ENCODE measurements at places on chromosomes 3 and 15.

- DNase-seq, result no peak
Measured at GRCh38 chr15:79003301-79003700, 58.5 kb upstream of the CTSH start.

DNA sequence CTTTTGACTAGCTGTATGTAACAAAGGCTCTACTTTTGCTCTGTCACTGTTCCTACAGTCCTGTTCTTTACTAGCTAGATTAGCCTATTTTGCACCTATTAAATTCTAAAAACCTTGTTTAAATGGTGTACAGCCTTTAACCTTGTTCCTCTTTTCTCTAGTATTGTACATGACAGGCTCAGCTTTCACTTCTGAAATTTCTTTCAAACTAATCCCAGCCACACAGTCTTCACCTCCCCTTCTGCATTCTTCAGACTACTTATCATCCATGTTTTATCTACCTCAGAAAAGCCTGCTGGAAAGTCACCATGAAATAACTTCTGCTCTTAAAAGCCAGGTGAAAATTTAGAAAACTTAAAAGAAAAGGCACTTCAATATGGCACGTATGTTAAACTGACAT lies 122.4 kb downstream of the NECTIN3 start:
- DNase-seq, result no peak

GRCh38 chr3:105911496-105911895 lies 42.7 kb upstream of the CBLB start:
- DNase-seq, result no peak

DNA sequence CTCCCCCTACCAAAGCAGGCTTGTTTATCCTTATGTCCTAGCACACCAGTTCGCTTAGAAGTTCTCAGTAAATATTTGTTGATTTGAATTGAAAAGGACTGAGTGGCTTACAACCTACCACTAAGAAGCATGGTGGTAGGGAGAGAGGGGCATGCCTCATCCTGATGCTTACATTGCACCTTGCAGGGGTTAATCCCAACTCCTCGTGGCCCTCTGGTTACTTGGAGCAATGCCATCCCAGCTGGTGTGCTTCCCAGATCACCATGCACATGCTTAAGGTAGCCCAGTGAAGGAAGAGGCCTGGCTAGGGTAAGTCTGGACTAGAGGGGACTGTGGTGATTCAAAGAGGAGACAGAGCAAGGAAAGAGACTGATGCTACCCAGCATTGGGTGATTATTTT lies 253.3 kb downstream of the CLSTN2 start:
- DNase-seq, result no peak

DNA sequence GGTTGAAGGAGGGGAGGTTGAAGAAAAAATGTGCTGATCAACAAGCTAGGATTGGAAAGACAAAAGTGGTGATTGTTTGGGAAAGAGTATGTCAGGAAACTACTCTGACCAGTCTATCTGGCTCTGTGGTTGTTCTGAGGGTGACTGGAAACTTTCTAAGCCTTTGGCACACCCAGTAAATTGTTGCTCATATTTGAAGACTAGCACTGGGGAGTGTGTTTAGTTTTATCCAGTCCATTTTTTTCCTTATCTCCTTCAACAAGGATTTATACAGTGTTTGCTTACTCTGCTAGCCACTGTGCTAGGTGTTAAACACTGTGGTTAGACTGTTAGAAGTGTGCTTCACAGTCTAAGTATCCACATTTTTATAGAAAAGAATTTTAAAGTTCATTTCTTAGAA lies 28.8 kb downstream of the PPM1L start:
- DNase-seq, result no peak

DNA sequence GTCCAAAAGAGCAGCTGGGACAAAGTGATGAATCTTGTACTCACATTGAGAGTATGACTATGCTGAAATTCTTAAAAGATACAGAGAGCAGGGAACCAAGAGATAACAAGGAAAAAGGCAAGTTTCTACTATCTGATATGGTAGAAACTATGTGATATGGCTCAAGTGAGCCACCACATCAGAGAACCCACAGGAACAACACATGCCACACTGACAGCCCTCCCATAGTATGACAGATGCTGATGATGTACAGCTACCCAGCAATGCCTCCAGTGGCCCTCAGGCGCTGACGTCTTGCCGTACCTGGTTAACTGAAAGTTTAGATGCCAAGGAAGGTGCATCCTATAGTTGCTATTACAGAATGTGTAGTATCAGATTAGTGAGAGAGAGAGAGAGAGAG lies 42.4 kb downstream of the CHAC1 start:
- no peak for DNase-seq

DNA sequence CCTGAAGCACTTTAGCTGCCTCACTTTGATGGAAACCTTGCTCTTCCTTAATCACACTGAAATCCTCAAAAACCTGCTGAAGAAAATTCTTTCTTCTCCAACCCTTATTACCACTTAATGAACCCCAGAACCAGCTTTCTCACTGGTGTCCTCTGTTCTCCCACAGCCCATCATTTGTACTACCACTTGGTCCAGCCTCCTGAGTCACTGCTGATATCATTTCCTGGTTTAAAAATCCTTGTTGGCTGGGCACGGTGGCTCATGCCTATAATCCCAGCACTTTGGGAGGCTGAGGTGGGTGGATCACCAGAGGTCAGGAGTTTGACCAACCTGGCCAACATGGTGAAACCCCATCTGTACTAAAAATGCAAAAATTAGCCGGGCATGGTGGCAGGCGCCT lies 418.6 kb upstream of the KCNMB2 start:
- DNase-seq, result no peak

- DNase-seq, result no peak
Measured at GRCh38 chr3:107239703-107240102, 137.5 kb upstream of the CCDC54 start.

DNA sequence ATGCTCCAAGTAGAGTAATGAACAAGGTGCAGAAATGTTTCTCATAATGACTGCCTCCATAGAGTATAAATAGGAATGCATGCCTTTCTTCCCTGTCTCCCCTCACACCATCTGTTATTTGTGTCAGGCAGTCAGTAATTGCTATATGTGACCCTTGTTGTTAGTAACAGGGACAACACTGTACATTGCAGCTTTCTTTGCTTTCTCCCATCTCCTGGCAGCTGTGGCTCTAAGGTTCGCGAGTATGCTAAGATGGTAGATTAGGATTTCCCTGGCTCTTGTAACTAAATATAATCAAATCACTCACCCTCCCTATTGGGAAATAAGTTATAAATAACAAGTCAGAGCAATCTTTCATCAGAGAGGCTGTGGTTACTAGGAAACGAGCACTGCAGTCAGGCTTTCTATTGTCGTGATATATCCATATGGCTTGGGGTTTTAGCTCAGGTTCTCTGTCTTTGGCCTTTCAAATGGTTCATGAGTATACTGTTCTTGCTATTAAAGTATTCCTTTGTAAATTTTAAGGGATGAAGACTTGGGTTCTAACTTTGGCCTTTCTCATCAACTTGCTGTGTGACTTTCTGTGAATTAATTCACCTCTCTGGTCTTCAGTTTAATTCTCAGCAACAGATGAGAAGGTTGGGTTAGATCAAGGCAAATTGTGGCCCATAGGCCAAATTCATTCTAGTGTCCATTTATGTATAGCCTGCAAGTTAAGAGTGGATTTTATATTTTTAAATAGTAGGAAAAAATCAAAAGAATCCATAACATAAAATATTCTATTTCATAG lies 8.1 kb upstream of the MINDY4B start:
- no peak for DNase-seq

- DNase-seq, result no peak
Measured at GRCh38 chr3:73473898-73474416, 150.8 kb downstream of the PDZRN3 start.

DNA sequence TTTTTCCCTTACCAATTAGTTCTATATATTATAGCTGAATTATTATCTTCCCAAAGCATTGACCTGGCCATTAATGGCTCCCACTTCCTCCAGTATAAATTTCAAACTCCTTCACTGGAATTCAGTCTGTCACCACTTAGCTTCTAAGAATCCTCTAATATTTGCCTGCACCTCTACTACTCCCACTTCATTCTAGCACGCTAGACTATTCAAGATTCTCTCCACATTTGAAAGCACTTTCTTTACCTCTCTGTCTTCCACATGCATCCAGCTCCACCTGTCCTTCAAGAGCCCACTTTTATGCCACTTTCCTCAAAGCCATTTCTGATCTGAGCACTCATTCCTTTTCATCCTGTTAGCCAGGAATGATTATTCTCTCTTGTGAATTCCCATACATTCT lies 15.0 kb downstream of the SENP8 start:
- DNase-seq, result no peak

DNA sequence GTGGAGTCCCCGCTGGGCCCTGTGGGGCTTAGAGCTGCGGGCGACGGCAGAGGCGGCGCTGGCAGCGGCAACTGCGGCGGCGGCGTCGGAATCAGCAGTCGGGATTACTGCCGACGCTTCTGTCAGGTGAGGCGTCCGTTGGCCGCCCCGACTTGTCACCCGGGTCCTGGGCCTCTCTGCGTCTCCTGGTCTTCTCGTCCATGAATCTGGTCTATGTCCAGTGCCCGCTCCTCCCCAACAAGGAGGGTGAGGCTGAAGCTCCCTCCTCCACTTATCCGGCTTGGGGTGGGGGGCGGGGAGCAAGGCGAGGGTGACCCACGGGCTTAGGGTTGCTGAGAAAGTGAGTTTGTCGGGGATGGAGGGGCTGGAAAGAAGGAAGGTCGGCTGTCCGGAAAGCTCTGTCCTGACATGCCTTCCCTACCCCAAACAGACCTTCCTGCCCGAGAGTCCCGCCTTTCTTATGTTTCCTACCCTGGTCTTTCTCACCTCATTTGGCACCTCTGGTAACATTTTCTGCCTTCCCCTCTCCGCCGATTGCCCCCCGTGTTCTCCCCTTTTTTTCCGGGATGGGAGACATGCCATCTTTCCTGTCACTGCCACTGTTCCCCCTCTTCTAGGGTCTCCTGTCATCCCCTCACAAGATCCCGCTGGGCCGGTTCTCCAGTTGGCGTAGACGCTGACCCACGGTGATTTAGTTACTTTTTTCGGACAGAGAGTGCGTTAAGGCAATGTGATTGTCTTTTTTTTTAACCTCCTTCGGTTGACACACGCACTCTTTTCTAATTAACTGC lies 520 bp downstream of the ZNF654 start:
- DNase-seq, result no peak

DNA sequence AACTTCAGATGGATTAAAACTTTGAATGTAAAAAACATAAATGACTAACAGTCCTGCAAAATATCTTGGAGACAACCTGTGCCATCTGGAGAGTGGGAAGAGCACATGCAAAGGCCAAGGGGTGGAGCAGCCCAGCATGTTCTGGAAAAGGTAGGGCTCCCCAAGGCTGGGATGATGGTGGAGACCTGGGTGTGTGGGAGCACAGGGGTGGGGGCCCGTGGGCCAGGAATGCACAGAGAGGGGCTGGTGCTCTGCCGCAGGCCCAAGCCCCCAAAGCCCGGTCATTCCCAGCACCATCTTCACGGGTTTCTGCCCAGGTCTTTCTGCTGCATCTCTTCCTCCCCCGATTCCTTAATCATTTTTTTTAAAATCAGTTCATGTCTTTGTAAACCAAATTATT lies 9.7 kb upstream of the GATA2 start:
- DNase-seq, result no peak

DNA sequence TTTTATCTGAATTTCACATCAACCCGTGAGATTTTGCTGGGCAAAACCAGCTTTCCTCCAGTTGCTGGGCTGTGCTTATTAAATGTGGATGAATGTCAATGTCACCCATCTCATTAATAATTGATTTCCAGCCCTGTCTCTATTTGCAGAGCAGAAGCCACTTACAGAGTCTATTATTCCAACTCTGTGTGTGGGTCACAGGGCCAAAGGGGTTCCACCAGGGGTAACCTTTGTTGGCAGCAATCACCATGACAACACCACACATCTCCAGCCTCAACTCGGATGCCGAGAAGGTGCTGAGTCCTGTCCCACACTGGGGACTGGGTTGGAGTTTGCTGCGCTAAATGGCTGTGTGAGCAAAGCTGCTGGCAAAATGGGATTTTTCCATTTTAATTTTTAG lies 51.1 kb upstream of the WNT5A start:
- no peak for DNase-seq

GRCh38 chr3:194449913-194450312 lies 36.9 kb downstream of the ATP13A3 start:
- no peak for DNase-seq

DNA sequence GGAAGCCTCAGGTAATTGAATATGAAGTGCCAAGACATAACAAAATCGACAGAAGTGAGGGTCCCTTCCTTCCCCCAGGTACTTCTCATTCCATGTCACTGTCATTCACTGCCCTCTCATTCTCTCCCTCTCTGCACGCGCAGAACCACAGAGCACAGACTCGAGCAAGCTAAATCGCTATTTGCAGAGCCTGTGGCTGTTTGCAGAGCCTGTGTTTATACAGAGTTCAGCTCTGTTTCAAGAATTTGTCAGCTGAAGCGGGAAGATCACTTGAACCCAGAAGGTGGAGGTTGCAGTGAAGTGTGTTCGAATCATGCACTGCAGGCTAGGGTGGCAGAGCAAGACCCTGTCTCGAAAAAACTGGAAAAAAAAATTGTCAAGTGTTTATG lies 2.5 kb downstream of the VILL start:
- DNase-seq, result no peak

- DNase-seq, result no peak
Measured at GRCh38 chr3:193621127-193621526, 28.1 kb downstream of the OPA1 start.

GRCh38 chr3:135905058-135905724 lies 60.3 kb upstream of the PPP2R3A start:
- no peak for DNase-seq

- DNase-seq, result no peak
Measured at GRCh38 chr15:96402403-96402802, 71.9 kb downstream of the NR2F2 start.

- no peak for DNase-seq
Measured at GRCh38 chr15:100758555-100758954, 121.1 kb upstream of the ALDH1A3 start.

DNA sequence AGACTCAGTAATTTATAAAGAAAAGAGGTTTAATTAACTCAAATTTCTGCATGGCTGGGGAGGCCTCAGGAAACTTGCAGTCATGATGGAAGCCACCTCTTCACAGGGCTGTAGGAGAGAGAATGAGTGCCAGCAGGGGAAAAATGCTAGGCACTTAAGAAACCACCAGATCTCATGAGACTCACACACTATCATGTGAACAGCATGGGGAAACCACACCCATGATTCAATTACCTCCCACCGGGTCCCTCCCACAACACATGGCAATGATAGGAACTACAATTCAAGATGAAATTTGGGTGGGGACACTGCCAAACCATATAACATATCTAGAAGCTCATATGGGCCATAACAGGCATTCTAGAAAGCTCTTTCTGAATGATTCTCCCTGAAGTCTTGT lies 190.3 kb downstream of the WNT5A start:
- DNase-seq, result no peak

- no peak for DNase-seq
Measured at GRCh38 chr3:114557791-114558190, 264.0 kb downstream of the TIGIT start.

DNA sequence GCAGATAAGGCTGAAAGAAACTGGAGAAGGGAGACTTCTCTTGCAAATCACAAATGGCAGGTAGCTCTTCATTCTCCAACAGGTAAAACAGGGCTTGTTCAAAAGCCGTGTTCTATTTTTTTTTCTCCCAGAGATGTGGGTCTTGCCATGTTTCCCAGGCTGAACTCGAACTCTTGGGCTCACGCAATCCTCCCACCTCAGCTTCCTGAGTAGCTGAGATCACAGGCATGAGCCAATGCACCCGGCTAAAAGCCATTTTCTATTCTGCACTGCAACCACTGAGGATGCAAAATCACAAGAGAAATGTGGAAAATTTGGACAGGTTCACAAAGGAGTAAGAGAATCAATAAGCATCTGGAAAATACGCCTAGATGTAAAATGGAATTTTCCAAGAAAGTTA lies 19.5 kb downstream of the EIF4E3 start:
- DNase-seq, result no peak
